Activated T-helper 1 cell treated with anti-CD3 and anti-CD28 coated beads, Interleukin-12 subunit alpha, Interleukin-12 subunit beta, Interleukin-2, Interleukin-4 antibody, amounts not matched to agents 30 ng/mL and 10 ng/mL and 1 ng/mL, durations not matched to agents 14 hours and 24 hours and 36 hours (primary cell): ENCODE measurements at places on chromosomes 16 and 17.

DNA sequence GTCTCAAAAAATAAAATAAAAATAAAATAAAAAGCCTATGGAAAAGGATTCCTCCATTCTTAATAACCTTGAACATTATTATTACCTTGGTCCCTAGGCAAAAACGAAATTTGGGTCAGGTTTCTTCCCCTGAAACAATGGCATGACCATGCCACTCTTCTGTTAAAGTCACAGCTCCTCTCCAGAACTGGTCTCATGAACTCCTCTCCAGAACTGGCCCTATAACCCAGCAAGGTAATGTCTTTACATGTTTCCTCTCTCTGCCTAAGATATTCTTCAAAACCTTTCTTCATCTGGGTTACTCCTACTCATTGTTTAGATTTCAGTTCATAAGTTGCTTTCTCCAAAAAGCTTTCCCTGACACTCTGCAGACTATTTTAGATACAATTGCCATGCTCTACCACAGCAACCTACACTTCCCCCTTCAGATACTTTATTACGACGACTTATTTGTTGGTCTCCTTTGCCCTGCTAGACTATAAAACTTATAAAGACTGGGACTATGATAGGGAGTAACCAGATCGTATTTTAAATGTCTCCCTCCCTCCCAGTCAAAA lies 13.5 kb downstream of the TRIM37 start:
- no peak for DNase-seq

DNA sequence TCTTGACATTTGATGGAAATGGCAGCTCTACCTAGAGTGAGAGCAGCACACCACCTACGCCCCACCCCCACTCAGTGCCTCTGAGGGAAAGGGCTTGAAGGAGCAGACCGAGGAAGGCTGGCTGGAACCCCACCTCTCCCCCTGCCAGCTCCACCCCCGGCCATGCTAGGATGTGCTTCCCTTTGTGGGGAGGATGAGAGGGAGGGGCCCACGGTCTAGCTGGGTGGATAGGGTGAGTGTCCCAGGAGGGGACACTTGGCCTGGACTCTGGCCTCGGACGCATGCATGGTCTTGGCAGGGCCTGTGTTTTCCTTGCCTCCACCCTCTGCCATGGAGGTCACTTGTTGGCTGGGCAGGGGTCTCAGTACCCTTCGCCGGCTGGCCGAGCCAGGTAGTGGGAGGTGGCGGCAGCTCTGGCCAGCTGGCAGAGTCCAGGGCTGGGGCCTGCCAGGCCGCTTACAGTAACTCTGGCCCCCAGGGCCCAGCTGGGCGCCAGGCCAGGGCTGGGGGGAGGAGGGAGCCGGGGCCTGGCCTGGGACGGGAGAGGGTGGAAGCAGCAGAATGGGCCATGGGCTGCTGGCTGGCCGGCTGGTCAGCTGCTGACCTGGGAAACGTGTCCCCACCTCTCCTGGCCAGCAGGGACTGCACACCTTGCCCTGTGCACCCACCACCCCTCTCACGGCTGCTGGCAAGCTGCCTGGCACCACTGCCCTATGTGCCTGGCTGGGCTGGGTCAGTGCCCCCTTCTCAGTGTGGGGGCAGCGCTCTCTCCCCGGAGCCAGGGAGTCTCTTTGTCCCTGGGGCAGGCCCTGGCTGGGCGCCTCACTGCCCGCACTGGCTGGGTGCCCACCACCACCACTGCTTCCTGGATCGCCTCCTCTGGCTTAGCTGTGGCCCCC lies 23.0 kb downstream of the RARA start:
- no peak for DNase-seq

DNA sequence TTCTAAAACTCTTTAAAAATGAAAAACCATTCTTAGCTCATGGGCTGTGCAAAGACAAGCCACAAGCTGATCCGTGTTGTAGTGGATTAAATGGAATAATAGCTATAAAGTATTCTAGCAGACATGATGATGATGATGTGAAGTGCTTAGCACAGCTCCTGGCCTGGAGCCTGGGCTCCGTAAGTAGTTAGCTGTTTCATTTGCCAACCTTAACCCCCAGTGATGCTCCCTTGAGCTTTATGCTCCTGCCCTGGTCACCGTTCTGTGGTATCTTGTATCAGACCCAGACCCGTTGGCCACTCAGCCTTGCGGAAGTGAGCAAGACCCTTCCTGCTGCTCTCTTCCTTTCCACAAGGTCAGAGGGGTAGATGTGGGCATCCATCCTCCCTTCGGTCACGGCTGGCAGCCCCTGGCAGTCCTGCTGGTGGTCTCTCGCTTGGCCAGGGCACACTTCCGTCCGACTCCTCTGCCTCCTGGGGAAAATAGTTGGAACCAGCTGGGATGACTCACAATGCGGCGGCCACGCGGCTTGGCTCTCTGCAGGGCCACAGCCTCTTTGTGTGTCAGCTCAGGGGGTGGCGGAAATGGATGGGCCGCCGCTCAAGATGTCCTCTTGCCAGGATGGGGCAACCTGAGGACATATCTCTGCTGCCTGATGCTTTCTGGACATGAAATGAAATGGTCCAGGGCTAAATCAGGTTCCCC lies 79.1 kb downstream of the GPR139 start:
- no peak for DNase-seq

GRCh38 chr16:78897299-78897698 lies 703.2 kb downstream of the MAF start:
- DNase-seq: no peak

DNA sequence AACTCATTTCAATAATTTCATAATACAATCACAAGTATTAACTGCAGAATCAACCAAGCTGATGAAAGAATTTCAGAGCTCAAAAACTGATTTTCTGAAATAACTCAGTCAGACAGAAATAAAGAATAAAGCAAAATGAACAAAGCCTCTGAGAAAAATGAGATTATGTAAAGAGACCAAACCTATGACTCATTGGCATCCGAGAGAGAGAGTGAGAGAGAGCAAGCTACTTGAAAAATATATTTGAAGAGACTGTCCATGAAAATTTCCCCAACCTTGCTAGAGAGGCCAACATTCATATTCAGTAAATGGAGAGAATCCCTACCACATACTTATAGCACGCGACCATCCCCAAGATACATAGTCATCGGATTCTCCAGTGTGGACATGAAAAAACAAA lies 1376.4 kb downstream of the CDH11 start:
- DNase-seq: no peak
